ENCODE measurements at places on chromosomes 1 and 21.

DNA sequence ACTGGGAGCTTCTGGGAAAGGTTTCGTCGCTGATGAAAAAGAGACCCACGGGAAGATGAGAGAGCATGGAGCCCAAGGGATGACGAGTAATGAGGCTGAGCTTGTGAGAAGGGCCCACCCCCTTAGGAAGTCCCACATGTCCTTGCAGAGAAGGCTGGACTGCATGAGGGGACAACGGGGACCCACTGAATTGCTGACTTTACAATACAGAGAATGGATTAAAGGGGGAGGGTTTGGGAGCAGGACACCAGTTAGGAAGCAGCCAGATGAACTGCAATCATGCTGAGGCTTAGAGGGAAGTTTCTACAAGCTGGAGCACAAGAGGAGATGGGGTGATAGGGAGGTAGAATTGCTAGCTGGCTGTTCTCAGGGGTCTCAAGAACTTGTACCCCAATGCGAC is 5.5 kb upstream of the TMEM51 start:
- DNase-seq, result no peak

DNA sequence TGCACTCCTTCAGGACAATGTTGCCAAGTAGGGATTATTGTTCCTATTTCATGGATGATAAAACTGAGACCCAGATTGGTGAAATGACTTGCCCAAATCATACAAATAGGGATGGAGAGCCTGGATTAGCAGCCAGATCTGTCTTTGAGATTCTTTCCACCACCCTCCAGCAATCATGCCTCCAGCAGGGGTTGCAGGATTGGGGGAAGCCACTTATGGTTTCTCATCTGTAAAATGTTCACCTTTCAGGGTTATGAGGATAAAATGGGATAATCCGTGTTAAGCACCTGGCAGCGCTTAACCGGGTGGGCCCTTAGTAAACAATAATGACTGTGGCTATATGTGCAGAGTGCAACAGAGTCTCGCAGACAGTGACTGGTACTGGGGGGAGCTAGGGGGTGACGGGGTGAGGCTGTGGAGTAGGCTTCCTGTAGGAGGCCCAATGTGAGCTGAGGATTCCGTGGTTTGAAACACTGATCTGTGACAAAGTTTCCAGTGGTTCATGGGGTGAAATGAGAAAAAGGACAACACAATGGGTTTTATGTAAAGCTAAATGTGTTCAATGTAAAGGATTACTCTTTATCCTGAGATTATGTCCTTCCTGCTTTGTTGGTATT is 33.7 kb upstream of the FOXO6 start:
- DNase-seq, result no peak

DNA sequence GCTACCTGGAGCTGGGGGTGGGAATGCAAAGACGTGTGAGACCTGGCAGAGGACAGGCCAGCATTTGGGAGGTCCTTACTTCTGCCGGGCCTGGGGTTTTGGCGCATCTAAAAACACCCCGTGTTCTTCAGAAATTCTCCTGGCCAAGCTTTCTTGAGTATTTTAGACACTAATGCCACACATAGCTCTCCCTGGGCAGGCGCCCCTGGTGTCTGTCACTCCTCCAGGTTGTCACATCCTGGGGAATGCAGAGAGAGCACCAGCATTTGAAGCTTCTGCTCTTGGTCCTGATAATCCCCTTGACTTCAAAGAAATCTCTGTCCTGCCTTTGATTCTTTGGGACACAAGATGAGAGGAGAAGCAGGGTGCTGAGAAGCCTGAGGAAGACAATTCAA is 6.0 kb downstream of the CAPN9 start:
- no peak for DNase-seq

DNA sequence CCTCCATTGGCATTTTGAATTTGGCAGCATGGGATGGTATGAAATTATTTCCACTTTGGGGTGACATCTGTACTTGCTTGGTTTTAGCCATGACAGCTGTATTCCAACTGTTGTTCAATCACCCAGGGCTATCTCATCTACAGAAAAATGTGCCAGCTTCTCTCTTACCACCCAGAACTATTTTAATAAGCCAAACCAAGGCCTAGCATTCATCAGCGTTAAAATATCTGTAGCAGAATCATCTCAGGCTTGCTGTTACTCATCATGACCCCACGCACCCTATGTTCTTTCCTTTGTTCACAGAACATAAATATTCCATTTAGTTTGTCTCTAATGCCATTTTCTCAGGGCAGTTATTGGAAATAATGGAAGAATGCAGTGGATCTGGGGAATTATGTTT is 49.8 kb downstream of the GIPC2 start:
- no peak for DNase-seq

DNA sequence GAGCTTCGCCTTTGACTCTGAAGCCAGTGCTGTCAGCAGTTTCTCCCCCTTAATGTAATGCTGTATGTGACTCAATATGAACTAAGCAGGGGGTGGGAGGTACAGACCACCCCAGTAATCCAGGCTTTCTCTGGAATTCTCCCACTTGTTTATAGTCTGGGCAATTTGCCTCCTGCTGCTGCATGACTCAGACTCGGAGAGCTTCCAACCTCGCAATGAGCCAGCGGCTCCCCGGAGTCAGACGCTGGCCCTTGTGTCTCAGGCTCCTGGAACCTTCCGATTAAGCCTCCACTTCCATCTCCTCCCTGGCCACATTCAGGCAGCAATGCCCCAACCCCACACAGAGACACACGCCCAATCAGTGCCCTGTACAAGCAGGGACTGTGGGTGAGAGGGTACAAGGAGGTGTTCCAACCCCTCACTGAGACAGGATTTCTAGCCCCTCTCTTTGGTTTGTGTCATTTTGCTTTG is 471.7 kb upstream of the VAMP3 start:
- peak; percentile 47 for DNase-seq

- DNase-seq, result no peak
Measured at GRCh38 chr1:87888446-87888845, 559.8 kb downstream of the LMO4 start.

GRCh38 chr1:178579562-178579961 is 66.7 kb downstream of the TEX35 start:
- no peak for DNase-seq

DNA sequence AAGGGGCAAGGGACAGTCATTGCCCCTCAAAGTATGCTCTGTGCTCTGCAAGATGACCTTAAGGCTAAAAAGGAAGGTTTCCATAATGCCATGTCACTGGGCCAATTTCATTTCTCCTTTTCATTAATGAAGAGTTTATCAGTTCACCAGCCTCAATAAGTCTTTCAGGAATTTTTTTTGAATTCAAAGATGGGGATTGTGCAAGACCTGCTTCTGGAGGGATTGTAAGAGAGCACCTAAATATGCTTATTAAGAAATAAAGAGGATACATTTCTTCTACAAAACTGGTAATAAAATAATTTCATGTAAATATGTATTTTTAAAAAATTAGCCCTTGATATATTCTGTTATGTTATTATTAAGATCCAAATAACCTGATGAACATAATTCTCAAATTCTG is 86.8 kb upstream of the RGS4 start:
- DNase-seq, result no peak

- DNase-seq, result no peak
Measured at GRCh38 chr1:11187931-11188330, 1.2 kb upstream of the ANGPTL7 start.

GRCh38 chr1:1385931-1386330 is 10.9 kb upstream of the AURKAIP1 start:
- DNase-seq, result no peak

DNA sequence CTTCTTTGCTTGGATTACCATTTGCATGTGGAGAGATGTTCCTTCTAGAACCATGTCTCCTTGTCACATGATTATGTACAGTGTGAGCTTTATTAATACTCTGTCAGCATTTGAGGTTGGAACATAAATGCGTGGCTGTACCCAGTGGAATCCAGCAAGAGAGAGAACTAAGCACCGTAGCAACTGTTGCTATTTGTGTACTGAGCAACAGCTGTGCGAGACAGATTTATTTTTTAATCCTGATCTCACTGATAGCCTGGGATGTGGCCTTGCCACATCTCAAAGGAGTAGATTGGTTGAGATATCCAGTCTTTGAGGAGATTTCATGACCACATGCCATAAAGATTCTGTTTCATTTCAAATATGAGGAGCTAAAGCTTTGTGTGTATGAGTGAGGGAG is 43.4 kb downstream of the KIF1B start:
- DNase-seq, result no peak

GRCh38 chr1:227913396-227913763 is 34.4 kb downstream of the WNT9A start:
- no peak for DNase-seq

- no peak for DNase-seq
Measured at GRCh38 chr1:67741121-67741520, 56.1 kb downstream of the GADD45A start.

DNA sequence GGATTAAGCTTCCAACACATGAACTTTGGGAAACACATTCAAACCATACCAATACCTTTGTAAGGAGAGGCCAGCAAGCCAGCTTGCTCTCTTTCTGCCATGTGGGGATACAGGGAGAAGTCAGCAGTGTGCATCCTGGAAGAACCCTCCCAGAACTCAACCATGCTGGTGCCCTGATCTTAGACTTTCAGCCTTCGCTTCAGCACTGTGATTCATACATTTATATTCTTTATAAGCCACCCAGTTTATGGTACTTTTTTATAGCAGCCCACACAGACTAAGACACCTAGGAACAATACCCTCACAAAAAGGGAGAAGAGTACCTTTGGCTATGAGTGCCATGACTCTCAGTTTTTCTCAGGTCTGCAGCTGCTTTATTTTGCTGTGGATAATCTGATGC is 35.9 kb downstream of the C1orf87 start:
- DNase-seq, result no peak

DNA sequence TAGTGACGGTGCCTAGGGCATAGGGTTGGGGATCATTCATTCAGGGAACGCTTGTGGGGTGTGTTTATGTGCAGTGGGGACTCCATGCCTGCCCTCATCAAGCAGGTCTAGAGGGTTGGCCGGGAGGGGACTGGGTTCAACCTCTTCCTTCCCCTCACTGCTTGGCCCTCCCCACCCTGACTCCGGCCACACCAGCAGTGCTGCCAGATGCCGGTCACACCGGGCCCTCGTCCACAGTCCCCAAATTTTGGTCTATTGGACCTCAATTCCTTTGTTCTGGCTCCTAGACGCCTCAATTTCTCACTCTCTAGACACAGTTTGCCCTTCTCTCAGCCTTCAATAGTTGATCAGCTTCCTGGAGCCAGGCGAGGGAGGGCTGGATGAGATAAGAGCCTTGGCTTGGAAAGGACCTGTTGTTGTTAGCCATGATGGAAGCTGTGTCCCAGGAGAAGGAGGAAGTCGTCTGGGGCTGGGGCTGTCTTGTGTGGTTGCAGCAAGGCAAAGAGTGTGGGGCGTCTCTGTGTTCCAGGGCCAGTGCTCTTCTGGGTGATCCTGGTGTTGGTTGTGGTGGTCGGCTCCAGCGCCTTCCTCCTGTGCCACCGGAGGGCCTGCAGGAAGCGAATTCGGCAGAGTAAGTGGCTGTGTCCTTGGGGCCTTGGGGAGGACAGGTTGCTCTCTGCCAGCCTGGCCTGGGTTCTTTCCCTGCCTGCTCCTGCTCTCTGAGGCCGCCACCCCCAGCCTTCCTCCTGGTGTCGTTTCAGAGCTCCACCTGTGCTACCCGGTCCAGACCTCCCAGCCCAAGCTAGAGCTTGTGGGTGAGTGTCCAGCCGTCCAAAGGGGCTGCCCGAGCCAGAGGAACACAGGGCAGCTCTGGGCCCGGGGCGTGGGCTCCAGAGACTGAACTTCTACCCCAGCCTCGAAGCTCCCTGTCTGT is 41.1 kb upstream of the TNFRSF1B start:
- DNase-seq, result no peak

- no peak for DNase-seq
Measured at GRCh38 chr1:201014816-201015200, 8.7 kb downstream of the KIF21B start.

- no peak for DNase-seq
Measured at GRCh38 chr1:241424480-241424971, 67.5 kb upstream of the RGS7 start.

- DNase-seq, result no peak
Measured at GRCh38 chr21:43702785-43703034, 16.2 kb upstream of the PDXK start.

DNA sequence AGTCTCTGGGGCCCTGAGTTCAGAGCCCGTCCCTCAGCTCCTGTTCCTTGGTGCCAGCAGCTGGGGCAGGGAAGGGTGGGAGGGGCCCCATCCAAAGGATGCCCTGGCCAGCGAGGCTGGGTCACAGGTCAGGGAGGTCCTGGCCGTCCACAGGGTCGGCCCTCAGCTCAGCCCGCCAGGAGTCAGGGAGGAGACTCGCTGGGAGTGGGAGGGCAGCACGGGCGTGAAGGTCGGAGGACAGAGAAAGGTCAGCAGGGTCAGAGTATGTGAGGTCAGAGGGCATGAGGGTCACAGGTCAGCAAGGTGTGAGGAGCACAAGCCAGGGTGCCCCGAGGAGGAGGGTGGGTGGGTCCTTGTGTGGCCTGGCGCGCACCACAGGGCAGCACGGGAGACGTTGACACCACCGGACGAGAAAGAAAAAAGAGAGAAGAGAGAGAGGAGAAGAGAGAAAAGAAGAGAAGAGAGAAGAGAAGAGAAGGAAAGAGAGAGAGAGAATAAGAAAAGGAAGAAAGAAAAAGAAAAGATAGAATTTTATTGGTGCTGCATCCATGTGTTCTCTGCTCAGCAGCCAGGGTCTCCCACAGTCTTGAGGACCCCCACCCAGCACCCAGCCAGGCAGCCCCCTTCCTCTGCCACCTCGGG is 7.1 kb downstream of the PERM1 start:
- DNase-seq, result no peak

- peak; percentile 91 for DNase-seq
Measured at GRCh38 chr1:5745800-5746610, 246.2 kb downstream of the NPHP4 start.

Data from ecto neural progenitor cell (in vitro differentiated cells).